ENCODE measurements at places on chromosomes 11 and 22.

GRCh38 chr11:45108070-45109064, 38.1 kb upstream of the PRDM11 start:
- DNase-seq, result no peak

DNA sequence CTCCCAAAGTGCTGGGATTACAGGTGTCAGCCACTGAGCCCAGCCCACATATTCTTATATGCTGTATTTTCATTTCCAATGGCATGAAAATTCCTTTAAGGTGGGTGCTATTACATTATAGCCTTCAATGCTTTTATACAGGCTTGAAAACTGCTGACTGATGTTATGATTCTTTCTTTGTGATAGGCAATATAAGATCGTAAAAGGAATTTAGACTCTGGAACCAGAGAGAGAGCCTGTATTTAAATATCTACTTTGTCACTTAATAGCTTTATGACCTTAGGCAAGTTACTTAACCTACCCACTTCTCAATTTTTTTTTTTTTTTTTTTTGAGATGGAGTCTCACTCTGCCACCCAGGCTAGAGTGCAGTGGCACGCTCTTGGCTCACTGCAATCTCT, 26.2 kb downstream of the AGBL2 start:
- DNase-seq, result no peak

- no peak for DNase-seq
Measured at GRCh38 chr11:96388891-96389719, 607 bp downstream of the CCDC82 start.

DNA sequence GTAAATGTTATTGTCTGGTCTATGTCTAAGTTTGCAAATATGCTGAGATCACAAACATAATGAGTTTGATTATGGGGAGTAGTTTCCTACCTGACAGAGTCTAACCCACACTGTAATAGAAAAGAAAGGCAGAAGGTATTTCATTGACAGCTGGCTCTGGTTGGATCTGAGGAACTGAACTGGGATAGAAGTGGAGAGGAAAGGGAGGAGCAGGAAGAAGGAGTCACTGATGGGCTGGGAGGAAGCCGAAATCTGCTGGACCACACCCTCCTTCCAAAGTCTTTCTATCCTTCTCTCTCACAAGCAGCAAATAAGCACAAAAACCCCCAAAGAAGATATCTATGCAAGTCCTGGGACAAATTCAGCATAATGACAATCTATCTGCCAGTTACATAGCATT, 11.7 kb downstream of the BLID start:
- no peak for DNase-seq

DNA sequence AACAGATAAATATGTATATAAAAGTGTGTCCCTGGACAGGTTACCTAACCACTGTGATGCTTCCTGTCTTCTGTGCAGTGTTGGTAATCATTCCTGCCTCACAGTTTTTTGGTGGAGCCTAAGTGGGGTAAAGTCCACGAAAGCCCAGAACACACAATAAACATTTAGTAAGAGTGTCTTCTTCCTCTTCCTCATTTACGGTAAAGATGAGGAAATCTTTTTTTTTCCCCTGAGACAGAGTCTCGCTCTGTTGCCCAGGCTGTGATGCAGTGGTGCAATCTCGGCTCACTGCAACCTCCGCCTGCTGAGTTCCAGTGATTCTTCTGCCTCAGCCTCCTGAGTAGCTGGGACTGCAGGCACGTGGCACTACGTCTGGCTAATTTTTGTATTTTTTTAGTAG, 117.1 kb downstream of the LDLRAD3 start:
- no peak for DNase-seq

DNA sequence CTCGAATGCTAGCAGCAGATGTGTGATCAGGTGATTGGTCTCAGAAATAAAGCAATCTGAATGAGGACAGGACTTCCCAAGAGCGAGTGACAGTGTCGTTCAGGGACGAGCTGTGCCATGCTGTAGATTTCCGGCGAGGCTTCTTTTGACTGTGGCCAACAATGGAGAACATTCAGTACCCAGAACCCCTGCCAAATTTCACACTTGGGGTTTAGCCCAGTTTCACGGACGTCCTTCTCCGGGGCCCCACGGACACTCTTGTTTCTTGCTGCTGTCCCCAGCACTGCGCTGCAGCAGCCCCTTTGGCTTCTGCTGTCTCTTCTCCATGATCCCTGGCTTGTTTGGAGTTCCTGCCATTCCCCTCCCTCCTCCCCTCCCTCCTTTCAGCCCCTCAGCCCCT, 115.1 kb upstream of the GRAMD1B start:
- DNase-seq, result no peak

DNA sequence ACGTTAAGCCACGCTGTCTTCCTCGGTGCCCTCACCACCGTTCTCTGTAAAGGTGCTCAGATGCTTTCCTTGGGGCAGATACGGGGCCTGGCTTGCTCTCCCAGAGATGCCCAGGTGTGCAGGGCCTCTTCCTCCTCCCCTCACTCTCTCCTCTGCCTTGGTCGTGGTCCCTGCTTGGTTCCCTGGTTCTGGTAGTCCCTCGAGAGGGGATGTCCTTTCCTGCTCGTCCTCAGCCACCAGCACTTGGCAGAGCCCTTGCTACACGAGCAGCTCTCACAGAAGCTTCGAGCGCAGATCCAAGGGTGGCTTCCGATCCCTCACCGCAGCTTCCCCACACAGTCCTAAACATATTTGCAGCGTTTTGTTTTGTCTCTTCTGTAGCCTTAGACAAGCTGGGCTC, 298.8 kb downstream of the TBC1D22A start:
- no peak for DNase-seq

GRCh38 chr11:46075168-46075567, 46.1 kb downstream of the PHF21A start:
- no peak for DNase-seq

- DNase-seq, result no peak
Measured at GRCh38 chr22:20514658-20515406, 7.4 kb downstream of the MED15 start.

GRCh38 chr11:15607361-15608036, 492.8 kb downstream of the INSC start:
- no peak for DNase-seq

- no peak for DNase-seq
Measured at GRCh38 chr22:23458663-23459541, 121.2 kb downstream of the IGLL1 start.

GRCh38 chr11:27390318-27391295, 27.6 kb upstream of the CCDC34 start:
- DNase-seq, result no peak

DNA sequence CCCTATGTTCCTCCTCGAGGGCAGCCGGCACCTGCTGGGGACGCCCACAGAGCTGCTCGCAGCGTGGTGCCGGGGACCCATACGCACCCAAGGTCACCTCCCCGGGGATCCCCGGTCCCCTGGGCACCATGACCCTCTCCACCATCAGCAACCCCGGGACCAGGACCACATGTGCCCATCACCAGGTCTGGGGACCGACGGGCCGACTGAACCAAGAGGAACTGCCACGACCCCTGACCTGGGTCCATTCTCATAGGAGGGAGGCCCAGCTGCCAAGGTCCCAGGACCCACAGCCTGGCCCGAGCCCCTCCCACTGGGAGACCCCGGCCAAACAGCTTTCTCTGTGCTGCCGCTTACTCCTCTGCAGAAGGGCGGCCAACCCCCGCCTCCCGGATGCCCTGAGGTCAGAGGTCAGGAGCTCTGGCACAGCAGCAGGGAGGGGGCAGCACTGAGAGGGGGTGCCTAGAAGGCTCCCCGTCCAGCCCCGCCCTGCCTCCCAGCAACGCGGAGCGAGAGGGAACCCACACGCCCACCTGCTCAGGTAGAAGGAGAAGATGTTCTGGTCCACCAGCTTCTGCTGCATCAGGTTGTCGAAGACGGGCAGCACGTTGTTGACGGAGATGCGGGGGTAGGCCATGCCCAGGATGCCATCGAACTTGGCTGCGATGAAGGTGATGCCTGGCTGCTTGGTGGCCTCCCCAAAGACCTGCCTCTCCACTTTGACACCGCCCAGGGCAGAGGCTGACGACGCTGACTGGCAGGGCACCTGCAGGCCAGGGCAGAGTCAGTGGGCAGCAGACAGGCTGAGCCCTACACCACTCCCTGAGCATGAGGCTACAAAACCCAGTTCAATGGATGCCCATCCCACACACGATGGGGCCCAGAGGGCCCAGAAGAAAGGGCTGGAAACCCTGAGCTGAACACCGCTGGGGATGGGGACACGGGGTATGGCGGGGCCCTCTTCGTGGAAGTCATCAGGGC, 6.6 kb downstream of the CTSD start:
- no peak for DNase-seq

DNA sequence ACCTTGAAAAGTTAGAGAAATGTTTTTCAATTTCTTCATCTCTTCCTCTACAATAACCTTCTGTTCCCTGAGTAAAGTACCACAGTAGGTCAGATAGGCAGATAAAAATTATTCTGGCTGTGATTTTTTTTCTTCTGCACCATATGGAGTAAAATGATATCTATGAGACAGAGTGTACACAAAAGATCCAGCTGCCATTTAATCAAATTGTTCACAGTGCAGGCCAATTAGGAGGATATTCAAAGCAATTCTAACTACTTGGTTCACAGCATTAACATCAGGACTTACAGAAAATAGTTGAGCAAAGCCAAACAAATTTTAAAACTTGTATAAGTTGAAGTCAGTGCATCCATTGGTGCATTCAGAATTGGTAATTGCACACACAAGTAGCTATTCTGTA, 147.9 kb upstream of the LUZP2 start:
- no peak for DNase-seq

DNA sequence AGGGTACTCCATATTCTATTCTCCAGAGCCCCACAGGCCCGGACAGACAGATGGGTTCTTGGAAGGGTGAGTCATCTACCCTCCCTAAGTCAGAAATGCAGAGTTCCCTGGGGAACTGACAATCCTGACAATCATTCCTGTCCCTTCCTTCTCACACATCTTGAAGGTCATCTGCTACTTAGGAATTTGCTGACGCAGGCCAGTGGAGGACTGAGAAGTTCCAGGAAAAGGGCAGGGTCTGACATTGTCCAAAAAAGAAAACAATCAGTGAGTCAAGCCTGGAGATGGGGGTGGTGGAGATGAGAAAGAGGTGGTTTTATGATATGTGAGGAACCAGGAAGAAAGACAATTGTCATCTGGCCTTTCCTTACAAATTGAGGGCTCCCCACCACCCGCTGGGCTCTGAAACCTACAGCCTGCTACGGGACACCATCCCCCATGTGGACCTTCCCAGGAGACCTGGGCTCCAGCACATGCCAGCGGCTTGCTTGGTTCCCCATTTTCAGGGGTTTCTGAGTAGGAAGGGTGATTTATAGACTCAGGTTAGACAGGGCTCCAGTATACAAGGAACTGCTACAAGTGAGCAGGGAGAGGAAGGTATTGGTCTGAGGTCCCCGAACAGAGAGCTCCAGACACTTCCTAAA, 12.9 kb downstream of the CD59 start:
- DNase-seq, result no peak

DNA sequence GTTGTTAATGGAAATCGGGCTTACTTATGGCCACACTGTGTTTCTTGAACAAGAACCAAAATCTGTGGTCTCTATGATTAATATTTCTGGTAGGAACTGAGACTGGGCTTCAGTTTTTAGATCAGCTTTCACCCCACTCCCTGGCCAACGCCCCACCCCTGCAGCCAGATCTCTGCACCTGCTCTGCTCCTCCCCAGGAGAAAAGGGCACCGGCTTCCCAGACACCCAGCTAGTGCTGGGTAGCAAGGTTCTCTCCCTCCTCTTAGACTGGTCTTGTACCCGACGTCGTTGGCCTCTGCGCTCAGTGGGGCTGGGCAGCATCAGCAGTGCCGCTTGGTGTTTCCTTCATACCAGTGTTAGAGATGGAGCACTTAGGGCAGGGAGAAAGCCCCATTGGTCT, 17.0 kb upstream of the CTTN start:
- DNase-seq, result no peak

DNA sequence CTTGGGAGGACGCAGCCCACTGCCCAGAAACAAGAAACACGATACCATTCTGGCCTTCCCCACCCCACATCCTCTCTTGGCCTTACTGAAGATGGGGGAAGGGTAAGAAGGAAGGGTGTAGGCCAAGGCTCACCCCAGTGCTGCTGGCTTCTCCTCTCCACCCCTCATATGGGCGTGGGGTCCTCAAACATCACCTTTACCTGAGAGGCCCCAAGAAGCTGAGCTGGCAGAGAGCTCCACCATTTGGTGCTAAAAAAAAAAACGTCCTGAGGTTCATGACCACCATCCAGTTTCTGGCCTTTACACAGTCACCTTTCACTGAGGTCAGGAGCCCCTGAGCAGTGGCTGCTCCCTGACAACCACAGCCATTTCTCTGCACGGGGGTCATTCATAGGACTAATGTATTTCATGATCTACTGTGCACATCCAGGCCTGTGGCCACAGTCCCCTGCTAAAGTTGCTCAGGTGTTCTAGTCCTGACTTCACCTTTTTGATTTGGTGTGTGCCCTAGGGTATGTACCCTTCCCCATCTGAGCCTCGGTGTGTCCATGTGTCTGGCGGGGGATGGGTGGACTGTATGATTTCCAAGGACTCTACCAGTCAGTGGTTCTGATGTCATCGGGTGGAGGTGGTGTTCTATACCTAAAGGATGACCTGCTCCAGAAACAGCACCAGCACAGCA, 15.1 kb downstream of the RHOG start:
- DNase-seq, result no peak

DNA sequence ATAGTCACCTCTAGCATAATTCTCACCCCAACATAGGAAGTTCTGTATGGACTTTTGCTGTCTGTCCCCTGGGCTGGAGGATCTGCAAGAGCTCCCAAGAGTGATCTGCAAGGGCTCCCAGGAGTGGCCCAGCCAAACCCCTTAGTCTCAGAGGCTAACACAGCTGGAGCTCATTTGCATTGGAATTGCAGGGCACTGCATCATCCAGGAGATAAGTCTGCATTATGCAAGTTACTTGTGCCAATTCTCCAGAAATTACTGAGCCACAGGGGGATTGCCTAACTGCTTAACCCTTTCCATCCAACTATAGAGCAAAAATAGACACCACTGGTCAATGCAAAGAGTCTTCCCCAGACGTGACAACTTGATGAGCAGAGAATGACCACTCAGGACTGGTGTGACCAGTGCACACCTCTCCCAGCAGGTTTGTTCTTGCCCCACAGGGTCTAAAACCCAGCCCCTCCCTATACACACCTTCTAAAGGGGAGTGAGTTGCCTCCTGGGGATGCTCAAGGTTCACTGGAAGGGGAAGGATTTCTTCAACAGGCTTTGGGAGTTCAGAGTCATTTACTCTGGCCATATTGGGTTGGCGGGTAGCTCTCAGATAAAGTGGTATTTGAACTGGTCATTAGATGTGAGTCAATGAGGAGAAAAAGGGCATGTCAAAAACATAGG, 38.4 kb downstream of the POU2AF3 start:
- no peak for DNase-seq

DNA sequence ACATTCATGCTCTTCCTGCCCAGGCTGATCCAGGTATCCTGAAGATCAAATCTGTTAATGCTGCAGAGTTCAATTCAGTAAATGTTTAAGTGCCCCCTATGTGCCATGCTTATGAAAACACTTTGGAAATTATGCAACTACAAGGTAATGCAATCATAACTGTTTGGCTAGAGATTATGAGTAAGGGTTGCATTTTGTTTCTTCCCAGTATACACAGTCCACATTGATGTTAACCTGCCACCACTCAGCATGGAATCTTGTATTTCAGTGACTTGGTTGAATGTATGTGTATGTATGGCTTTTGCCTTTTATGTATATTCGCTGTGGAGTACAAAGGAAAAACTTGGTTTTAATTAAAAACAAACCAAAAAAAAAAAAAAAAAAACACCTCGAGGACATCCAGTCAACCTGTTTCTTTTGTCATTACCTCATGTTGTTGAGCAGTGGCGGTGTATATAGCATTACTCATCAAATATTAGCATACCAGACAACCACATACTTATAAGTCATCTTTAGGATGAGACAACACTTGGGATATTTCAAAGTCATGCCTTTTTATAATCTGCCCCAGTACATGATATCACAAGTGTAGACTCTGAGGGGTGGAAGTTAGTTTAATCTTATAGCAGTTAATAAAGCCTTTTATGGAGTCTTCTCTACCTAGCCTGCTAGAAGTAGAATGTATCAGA, 86.1 kb upstream of the HORMAD2 start:
- DNase-seq, result no peak

All from activated CD8-positive, alpha-beta memory T cell treated with anti-CD3 and anti-CD28 coated beads for 4 hours (primary cell).